ENCODE measurements at places on chromosomes 16 and 17.

- no peak for DNase-seq
These were observed 257.2 kb downstream of the IRF8 start for GRCh38 chr16:86156155-86156554.

DNA sequence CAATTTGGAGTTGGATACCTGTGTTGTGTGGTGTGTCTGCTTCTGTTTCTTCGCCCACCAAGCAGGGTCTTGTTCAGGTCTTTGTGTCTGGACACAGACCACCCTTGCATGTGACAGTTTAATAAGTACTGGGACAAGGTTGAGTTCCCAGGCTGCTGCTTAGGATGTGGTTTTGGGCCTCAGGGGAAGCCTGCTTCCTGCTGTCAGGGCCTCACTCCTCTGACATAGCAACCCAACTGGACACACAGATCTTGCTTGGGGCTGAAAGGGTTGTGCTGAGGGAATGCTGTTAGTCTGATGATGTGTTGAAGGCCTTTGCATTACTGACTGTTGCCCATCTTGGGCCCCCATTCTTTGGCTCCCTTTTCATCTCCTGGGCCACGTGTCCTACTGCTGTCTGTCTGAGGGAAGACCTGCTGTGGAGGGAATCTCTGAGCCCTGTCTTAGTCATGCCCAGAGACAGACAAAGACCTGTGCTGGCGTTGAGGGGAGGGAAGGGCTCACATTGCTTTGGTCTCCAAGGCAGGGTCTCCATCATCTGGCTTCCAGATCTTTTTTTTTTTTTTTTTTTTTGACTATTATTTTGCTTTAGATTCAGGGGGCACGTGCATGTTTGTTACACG, 4.7 kb upstream of the TGFB1I1 start:
- no peak for DNase-seq

DNA sequence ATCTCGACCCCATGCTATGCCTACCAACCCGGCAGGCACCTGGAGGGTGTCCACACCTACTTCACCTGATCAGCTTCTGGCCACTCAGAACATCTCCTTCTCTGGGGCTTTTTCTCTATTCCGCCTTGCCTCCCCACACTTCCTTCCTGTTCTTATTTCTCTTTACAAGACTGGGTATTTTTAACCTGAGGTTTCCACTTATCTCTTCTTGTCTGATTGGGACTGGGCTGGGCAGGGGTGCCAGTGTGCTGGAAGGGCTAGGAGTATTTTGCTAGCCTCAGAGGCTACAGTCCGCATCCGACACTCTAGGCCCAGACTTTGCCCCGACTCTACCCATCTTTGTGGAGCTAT, 26.2 kb upstream of the ZNF652 start:
- DNase-seq = no peak

GRCh38 chr16:69544088-69544487, 21.7 kb upstream of the NFAT5 start:
- no peak for DNase-seq

DNA sequence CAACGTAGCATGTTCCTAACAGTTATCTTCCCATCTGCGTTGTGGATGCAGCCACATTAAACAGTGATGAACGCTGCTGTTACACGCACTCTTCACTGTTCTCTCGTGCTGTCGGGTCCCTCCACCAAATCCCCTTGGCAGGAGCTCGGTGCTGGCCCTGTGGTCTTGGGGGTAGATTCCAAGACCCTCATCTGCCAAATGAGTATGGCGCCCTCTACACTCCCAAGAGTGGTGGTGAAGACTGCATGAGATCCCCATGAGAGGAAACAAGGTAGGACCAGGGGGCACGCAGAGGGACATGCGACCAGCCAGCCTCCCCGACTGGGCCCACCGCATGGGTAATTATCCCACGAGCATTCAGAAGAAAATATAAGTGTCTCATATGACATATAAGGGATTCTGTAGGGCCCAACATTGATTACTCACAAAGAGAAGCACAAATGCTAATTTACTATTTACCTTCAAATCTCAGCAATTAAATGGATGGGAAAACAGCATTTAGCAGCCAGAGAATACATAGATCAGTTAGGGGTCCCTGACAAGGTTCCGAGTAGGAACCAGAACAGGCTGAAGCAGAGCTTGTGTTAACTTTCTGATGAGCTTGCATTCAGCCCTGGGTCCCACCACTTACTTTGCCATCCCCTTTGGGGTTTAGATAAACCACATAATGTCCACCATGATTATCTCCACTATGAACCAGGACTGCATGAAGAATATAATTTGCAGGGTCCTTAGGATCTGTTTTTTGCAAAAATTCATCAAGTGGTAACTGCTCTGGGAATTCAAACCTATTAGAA, 23.8 kb downstream of the LITAFD start:
- DNase-seq = no peak

DNA sequence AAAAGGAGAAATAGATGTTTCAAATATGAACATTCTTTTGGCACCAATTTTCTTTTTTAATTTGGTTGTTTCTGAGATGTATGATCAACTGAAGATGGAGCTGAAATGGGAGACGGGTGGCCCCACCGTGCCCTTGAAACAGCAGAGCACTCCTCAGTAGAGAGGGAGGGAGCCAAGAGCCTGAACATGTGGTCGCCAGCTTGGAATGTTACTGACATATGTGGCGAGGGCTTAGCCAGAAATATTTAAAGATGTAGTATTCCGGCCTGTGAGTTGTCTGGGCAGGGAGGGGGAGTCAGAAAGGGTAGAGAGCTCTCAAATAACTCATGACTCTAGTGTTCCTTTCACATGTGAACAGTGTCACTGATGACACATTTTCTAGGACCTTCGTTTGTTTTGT, 13.3 kb upstream of the MRC2 start:
- DNase-seq = no peak

DNA sequence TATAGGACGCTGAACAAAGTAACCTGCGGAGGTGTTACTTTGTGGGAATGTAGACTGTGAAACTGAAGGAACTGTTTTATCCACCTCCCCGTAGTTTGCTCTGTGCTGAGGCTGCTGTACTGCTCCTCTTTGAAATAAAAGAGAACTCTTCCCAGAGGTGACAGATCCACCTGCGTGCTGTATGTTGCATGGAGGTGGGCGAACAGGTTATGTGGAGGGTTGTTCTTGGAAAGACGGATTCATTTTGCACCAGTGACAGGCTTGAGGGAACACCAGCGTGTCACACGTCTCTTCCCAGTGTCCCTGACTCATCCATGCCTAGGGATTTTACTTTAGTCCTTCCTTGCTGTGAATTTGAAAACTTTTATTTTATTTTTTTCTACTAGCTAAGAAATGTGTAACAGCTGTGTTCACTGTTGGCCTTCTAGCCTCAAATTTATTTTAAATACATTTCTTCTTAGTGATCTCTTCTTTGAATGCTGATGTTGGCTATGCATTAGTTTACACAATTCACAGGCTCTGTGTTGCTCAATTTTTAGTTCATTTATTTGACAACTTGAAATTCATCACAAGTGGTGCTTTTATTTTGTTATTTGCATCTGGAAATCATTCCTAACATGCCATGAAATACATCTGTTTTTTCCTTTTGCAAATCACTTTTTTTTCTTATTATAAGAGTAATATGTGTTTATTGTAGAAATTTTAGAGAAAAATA, 512.4 kb downstream of the CDH13 start:
- DNase-seq = no peak

GRCh38 chr16:66610111-66610820, 5.8 kb downstream of the CMTM3 start:
- no peak for DNase-seq

DNA sequence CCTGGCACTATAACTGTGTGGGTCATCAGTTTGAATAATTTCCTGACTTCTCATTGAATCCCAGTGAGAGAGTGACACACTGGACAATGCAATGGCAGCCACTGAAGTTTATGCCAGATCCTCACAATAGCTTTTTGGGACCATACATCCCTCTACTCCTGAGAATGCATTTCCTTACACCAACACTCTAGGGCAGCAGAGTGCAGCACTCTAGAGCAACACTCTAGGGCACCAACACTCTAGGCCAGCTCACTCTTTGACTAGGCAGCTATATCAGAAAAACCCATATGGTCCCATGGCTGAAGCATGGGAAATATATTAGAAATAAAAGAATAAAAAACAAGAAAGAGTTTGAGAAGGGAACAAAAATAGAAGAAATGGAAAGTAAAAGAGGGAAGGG, 309.2 kb downstream of the MAP2K6 start:
- no peak for DNase-seq

- no peak for DNase-seq
These were observed 1.2 kb upstream of the KCNJ16 start for GRCh38 chr17:70073799-70074198.

GRCh38 chr16:2745116-2745890, 7.1 kb upstream of the SRRM2 start:
- DNase-seq = no peak

- peak; percentile 54 for DNase-seq
These were observed 36.4 kb downstream of the SNX20 start for GRCh38 chr16:50644729-50645128.

GRCh38 chr17:68053231-68054013, 17.9 kb downstream of the KPNA2 start:
- DNase-seq = no peak

DNA sequence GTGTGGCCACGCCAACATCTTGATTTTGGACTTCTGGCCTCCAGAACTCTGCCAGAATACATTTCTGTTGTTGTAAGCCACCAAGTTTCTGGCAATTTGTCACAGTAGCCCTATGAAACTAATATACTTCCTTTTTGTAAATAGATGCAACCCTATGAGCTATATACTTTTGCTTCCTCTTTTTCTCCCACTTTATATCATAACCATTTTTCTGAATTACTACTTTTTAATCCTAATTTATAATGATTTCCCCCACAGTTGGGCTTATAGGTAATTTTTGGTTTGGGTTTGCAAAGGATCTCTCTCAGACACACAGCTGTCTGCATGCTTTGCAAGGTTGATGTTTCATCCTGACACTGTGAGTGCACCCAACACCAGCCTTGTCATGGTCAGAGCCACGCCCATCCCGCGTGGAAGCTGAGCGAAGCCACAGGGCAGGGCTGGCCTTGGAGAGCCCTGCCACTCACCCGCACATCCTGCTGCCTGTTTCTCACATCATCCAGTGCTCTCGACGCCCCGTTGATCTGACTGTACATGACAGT, 5.8 kb downstream of the TRIM25 start:
- DNase-seq = no peak

DNA sequence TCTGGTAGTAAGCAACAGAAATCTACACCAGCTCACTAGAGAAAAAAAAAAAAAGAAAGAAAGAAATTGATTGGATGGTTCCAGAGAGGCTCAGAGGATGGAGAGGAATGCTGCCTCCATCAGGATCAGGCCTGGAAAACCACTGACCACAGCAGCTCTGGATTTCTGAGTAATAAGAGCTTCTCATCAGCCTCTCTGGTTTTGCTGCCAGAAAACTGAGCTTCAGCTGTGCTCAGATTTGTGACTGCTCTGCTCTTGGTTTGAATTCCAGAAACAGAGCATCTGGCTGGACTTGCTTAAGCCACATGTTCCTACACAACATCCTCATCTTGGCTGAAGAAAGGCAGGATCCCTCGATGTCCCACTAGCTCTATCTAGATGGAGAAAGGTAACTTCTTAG, 25.9 kb downstream of the IRX6 start:
- no peak for DNase-seq

GRCh38 chr17:58283674-58284612, 3.2 kb upstream of the MPO start:
- no peak for DNase-seq

GRCh38 chr16:399340-400019, 2.2 kb upstream of the DECR2 start:
- DNase-seq = no peak

DNA sequence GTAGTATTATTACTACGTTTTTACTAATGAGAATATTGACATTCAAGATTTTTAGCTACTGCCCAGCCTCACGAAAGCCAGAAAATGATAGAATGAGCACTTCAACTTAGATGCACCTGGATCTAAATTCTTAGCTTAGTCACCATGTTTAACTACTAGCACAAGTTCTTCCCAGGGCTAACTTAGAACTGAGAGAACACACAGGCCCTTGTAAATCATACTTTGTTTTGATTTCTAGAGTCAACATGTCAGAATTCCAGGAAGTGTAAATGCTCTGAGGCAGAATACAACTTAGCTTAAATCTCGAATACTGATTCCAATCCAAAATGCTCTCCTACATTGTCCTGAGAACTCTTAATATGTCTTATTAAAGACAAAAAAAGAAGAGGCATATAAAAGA, 6.8 kb upstream of the ACSM1 start:
- DNase-seq = no peak

DNA sequence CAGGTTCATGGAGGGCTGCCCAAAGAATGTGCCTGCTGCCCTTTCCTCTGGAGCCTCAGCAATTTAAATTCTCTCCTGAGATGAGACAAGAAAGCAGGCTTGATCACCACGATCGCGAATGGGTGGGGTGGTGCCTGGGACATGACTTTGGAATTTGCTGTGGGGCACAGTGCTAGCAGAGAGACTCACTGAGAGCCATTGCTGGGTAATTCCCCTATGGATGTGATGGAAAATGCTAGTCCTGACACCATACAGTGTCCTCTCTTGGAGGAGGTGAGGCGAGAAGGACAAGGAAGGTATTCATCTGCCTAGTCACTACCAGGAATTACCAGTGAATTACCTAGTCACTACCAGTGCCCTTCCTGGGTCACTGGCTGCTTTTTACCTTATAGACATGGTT, 15.5 kb downstream of the FAM20A start:
- DNase-seq = no peak

- no peak for DNase-seq
These were observed 29.0 kb upstream of the SSTR2 start for GRCh38 chr17:73135766-73136165.

DNA sequence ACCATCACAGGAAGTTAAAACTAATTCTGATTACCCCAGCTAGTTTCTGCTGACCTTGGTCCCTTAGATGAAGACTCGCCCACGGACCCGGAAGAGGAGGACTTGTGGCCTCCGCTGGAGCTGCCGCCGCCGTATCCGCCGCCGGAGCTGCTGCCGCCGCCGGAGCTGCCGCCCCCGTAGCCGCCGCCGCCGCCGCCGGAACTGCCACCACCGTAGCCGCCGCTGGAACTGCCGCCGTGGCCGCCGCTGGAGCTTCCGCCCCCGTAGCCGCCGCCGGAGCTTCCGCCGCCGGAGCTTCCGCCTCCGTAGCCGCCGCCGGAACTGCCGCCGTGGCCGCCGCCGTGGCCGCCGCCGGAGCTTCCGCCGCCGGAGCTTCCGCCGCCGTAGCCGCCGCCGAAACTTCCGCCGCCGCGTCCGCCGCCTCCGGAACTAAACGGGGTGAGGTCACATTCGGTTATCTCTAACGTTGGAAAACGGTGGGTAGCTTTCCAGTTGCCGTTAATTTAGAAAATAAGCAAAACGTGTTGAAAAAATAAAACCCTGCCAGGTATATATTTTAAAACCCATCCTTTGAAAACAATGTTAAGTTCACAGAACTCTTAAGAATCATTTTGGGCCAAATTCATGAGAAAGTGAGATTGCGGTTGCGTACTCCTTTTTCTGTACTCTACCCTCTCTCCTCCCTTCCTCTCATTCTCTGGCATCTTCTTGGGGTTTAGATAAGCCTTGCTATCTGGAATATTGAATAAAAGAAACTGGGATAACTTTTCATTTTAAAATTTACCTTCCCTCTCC, 3.5 kb downstream of the KRT10 start:
- peak; percentile 90 for DNase-seq

- no peak for DNase-seq
These were observed 15.2 kb upstream of the SSTR5 start for GRCh38 chr16:1057252-1057932.
